Activated CD8-positive, alpha-beta T cell treated with anti-CD3 and anti-CD28 coated beads, Interleukin-2, amount 10 ng/mL, durations not matched to agents 7 days and 5 days (primary cell): ENCODE measurements at places on chromosomes 1 and 21. TPM values are rescaled to one million over a fixed set of nuclear protein-coding genes. Genes with fewer than 3 reads are reported as not detected.

- no peak overlapping the region for H3K27ac ChIP-seq
- peaks cover 1% of the 10 kb centered on the region for H3K4me1 ChIP-seq
- peaks cover 56% of the 10 kb centered on the region for H3K36me3 ChIP-seq
- DNase-seq, result no peak
- H3K27me3 ChIP-seq, result no peaks in the 10 kb centered on the region
These were observed 56.0 kb downstream of the SASS6 start for GRCh38 chr1:100076744-100077143.

DNA sequence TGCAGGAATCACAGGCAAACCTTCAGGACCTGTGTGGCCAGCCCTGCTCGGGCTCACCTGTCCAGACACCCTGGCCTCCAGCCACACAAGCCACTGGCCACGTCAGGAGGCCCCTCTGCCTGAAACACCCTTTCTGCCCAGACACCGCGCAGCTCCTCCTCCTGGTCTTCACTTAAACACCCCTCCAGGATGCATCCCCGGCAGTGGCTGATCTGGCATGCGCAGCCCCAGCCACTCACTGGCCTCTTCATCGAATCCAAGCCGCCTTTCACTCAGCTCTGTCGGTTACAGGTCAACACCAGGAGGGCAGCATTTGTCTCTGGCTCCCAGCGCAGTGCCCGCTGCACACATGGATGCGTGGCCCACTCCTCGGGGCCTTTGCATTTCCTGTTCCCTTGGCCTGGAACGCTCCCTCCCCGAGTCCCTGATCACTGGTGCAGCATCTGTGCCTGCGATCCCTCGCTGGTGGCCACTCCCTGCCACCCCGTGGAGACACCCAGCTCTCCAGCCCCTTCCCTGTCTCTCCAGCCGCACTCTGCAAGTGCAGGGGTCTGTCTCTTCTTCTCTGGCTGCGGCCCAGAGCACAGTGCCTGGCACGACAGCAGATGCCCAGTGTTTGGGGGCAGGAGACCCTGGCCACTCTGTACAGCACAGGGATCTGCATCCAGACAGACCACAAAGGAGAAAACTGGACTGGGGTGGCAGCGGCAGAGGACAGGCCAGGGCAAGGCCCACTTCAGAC is 9.4 kb downstream of the TPRG1L start:
- no peak overlapping the region for H3K27ac ChIP-seq
- H3K36me3 ChIP-seq, result peaks cover 13% of the 10 kb centered on the region
- no peaks in the 10 kb centered on the region for H3K27me3 ChIP-seq
- no peak for DNase-seq

- H3K27ac ChIP-seq, result no peak overlapping the region
- peaks cover 3% of the 10 kb centered on the region for H3K27me3 ChIP-seq
- peaks cover 13% of the 10 kb centered on the region for H3K4me1 ChIP-seq
- no peaks in the 10 kb centered on the region for H3K36me3 ChIP-seq
- H3K4me3 ChIP-seq, result no peak overlapping the region
- DNase-seq, result no peak
These were observed 7.0 kb upstream of the POFUT2 start for GRCh38 chr21:45294509-45295291.

- peak overlapping the region; percentile 82 for H3K4me3 ChIP-seq
- H3K4me1 ChIP-seq, result peaks cover 13% of the 10 kb centered on the region
- H3K36me3 ChIP-seq, result no peaks in the 10 kb centered on the region
- DNase-seq, result no peak
These were observed 1.1 kb downstream of the ZSWIM5 start for GRCh38 chr1:45205011-45205909.

DNA sequence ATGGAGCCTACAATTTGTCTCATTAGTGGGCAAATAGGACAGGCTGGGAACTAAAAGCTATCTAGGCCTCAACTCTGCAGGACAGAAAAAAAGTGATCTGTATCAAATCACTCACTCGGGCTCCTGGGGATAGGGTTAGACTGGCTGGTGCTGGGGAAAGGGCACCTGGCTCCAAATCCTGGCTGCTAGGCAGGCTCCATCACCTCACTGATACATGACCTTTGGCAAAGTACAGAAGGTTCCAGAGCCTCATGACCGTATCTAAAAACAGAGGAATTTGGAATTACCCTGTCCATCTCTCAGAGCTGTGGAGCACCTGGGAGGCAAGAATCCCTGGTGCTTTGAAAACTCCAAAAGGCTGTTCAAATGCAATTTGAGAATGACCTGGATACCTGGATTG is 51.7 kb downstream of the SUSD4 start:
- no peaks in the 10 kb centered on the region for H3K4me1 ChIP-seq
- H3K4me3 ChIP-seq, result no peak overlapping the region
- no peak overlapping the region for H3K27ac ChIP-seq
- H3K27me3 ChIP-seq, result no peaks in the 10 kb centered on the region
- DNase-seq, result no peak

DNA sequence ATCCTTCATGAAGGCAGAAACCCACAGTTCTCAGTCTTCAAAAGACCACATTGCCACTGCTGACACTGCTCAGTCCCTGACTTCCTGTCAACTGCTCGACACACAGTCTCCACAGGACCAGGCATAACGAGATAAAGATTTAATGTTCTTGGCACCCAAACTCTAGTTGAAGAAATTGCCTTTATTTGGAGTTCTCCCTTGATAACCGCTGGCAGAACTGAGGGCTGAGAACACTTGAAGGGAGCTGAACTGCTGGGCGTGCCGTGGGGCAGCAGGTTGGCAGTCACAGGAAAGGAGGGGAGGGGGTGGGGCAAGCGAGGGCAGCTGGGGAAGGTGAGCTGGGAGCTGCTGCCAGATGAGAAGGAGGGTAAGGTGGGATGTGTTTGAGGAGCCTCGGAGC is 15.9 kb downstream of the HENMT1 start:
- H3K36me3 ChIP-seq, result peaks cover 52% of the 10 kb centered on the region
- H3K4me1 ChIP-seq, result peaks cover 77% of the 10 kb centered on the region

- H3K4me1 ChIP-seq, result no peaks in the 10 kb centered on the region
- H3K27me3 ChIP-seq, result no peaks in the 10 kb centered on the region
- no peak for DNase-seq
- no peaks in the 10 kb centered on the region for H3K36me3 ChIP-seq
These were observed 156.2 kb upstream of the RGS18 start for GRCh38 chr1:192002063-192002462.

GRCh38 chr1:201906336-201906735 is 17.6 kb downstream of the SHISA4 start:
- H3K4me3 ChIP-seq, result no peak overlapping the region
- no peaks in the 10 kb centered on the region for H3K36me3 ChIP-seq
- DNase-seq, result no peak
- H3K27me3 ChIP-seq, result peaks cover 15% of the 10 kb centered on the region

The TMEM269 gene
- not detected for total RNA-seq

DNA sequence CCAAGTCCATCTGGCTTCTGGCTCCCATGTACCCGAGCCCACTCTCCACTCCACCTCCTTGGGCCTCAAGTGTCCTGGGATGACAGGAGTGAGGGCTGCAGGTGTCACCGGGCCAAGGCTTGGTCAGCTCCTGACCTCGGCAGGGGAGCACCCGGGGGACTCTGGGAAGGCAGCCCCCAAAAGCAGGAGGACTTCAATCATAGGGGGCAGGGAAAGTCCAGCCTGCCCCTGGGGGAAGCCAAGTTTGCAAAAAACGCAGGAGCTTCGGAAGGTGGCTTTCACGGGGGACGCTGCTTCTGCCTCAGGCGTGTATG is 56.8 kb downstream of the KCNAB2 start:
- no peaks in the 10 kb centered on the region for H3K27me3 ChIP-seq
- no peak overlapping the region for H3K27ac ChIP-seq
- no peak overlapping the region for H3K4me3 ChIP-seq

The SRGAP2 gene
- 98.2 TPM for total RNA-seq

DNA sequence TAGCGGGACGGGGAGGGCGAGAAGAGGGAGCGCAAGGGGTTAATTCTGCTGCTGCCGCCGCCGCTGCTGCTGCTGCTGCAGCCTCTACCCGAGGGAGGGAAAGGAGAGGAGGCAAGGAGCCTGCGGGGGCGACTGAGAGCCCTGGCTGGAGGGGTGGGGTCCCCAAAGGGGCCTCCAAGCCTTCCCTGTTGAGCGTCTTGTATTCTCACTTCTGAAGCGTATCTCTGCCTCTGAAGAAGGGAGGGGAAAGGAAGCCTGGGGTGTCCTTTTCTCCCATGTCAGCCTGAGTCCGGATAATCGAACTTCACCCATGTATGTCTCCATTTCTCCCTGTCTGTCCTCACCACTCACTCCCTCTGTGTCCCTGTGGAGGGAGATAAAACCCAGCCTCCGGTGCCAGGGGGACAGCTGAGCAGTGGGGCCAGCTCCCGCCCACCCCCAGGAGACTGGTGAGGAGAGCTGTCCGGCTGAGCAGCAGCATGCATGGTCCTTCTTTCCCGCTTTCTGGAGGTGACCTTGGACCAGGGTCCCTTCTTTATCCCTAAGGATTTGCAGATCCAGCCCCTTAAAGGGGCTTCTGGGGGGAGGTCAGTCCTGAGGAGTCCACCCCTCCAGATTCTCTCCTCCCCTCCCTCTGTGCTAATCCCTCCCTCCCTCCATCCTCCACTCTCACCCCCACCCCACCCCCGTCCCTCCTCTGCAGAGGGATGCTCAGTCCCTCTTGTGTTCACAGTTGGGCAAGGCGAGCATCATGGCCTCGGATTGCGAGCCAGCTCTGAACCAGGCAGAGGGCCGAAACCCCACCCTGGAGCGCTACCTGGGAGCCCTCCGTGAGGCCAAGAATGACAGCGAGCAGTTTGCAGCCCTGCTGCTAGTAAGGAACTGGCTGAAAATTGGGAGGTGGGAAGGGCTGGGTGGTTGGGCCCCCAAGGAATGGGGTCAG is 1.0 kb downstream of the NCDN start:
- H3K4me3 ChIP-seq, result peak overlapping the region; percentile 96
- peak overlapping the region; percentile 98 for H3K27ac ChIP-seq
- peaks cover 2% of the 10 kb centered on the region for H3K36me3 ChIP-seq
- no peak for DNase-seq
- no peaks in the 10 kb centered on the region for H3K27me3 ChIP-seq

GRCh38 chr1:247401310-247402119 is 14.5 kb upstream of the NLRP3 start:
- no peak overlapping the region for H3K27ac ChIP-seq
- H3K36me3 ChIP-seq, result no peaks in the 10 kb centered on the region
- H3K27me3 ChIP-seq, result peaks cover 16% of the 10 kb centered on the region
- peaks cover 3% of the 10 kb centered on the region for H3K4me1 ChIP-seq
- no peak overlapping the region for H3K4me3 ChIP-seq
